Fibroblast of mammary gland (primary cell): ENCODE measurements at places on chromosomes 4 and X.

- DNase-seq = peak; percentile 74
Observed at GRCh38 chr4:38673130-38673978, 9.4 kb downstream of the KLF3 start.

DNA sequence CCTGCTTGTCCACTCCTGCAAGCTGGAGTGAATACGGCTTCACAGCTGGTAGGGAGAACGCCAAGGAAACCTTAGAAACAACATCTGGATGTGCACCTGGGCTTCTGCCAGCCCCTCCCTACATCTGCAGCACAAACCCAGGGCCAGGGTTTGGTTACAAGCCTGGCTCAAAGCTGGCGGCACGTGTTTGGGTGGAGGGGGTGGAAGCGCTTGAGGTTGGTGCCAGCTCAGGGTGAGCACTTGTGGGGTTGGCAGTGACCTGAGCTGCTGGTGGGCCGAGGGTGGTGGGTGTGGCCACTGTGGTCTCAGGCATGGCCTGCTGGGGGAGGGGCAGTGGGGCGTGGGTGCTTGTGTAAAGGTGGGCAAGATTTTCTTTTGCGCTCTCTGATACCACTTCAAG is 15.6 kb downstream of the ELF4 start:
- no peak for DNase-seq

DNA sequence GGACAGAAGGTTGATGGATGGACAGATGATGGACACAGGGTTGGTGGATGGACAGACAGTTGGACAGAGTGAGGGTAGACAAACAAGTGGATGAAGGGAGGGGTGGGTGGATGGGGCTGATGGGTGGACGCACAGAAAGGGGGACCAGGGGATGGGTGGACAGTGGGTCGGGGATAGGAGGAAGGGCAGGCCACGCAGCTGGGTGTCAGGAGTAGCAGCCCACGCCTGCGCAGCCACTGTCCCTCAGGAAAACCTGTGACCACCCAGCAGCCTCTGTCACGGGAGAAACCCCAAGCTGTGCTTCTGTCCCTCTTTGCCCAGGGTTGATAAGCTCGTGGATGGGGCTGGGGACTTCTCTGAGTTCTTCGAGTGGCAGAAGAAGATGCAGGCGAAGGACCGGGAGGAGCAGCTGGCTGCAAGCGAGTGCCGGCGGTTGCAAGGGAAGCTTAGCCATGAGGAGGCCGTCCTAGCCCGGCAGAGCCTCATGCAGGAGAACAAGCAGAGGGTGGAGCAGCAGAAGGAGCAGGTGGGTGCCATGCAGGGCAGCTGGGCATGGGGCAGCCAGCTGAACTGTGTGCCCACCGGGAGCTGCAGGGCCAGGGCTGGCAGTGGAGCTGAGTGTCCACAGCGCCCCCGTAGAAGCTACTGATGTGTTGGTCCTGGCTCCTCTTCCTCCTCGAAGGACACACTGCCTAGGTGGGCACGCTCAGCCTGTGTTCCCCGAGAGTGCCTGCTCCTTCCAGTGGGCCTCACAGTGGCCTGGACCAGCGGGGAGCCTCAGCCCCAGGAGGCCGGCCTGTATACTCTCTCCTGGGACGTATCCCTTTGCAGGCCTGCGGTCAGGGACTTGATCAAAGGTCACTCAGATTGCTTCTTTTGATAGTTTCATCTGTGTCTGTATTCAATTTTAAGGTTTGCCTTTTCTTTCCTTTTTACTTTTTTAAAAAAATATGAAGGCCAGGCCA is 16.8 kb upstream of the RNF4 start:
- DNase-seq = no peak

- DNase-seq = no peak
Observed at GRCh38 chr4:7814451-7814850, 125.2 kb downstream of the AFAP1 start.

GRCh38 chr4:150581641-150582051 is 305 bp upstream of the MAB21L2 start:
- no peak for DNase-seq

GRCh38 chr4:169826634-169827187 is 69.0 kb upstream of the HPF1 start:
- no peak for DNase-seq

DNA sequence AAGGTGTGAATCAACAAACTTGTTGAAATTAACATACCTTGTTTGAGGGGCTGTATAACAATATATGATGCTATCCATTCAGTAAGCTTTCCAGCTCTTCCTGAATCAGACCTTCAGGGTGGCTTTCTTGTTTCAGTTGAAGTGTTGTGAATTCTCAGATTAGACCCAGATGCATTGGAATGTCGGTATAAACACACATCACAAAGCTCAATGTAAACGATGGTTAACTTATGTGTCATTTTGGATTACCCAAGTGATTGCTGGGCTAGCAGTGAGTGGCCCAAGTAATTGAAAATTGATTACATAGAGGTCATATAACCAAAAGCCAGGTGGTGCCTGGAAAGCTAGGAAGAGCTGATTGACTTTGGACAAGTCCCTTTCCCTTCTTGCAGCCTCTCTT is 115.0 kb downstream of the SHROOM4 start:
- DNase-seq = no peak
